CD4-positive, alpha-beta T cell treated with Interleukin-6 at 100 ng/mL for 8 hours (primary cell): ENCODE measurements at places on chromosomes 5 and 9.

DNA sequence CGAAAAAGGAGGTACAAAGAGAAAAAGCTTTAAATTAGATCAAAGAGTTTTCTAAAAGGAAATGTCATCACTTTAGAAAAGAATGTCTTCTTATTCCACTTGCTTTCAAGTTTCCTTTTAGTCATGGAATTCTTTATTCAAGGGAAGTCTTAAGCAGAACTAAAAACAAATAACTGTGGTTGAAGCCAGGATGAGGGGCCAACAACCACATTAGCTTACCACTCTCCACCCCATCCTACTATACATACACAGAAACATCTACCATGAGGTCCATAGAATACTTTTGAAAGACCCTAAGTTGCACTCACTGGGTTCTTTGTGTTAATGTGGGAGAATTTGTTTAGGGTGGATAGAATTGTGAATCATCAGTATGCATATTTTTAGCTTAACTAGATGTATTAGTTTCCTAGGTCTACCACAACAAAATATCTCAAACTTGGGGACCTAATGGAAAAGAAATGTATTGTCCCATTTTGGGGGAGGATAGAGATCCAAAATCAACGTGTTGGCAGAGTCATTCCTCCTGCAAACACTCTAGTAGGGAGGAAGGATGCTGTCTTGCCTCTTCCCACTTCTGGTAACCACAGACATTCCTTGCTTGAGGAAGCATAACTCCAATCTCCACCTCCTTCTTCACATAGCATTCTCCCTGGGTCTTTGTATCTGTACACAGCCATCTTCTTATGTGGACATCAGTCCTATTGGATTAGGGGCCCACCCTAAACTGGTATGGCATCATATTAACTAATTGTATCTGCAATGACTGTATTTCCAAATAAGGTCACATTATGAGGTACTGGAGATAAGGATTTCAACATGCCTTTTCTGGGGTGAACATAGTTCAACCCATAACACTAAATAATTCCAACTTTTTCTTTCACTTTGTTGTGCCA is 239.4 kb downstream of the LURAP1L start:
- no peak for DNase-seq

DNA sequence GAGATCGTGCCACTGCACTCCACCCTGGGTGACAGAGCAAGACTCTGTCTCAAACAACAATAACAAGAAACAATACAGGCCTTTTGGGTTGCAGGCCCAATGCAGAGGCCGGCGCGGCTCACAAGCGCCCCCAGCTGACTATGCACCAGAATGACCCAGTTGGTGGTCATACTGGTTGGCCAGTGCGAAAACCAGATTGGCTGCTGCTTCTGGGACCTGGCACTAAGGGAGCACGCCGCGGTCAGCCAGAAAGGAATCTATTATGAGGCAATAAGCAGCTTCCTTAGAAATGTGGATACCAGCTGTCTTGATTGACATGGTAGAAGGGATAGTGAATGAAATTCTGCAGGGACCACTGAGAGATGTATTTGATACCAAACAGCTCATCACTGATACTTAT is 35.0 kb downstream of the RANBP17 start:
- no peak for DNase-seq

- peak; percentile 56 for DNase-seq
Observed at GRCh38 chr9:127049044-127049443, 73.4 kb downstream of the ANGPTL2 start.

GRCh38 chr5:145685417-145685816 is 149.7 kb downstream of the PRELID2 start:
- DNase-seq = no peak

GRCh38 chr5:31173614-31174013 is 19.9 kb upstream of the CDH6 start:
- no peak for DNase-seq

- DNase-seq = no peak
Observed at GRCh38 chr5:140587495-140587894, 22.9 kb downstream of the SLC35A4 start.

- DNase-seq = no peak
Observed at GRCh38 chr5:181041043-181041442, 977 bp downstream of the BTNL9 start.

DNA sequence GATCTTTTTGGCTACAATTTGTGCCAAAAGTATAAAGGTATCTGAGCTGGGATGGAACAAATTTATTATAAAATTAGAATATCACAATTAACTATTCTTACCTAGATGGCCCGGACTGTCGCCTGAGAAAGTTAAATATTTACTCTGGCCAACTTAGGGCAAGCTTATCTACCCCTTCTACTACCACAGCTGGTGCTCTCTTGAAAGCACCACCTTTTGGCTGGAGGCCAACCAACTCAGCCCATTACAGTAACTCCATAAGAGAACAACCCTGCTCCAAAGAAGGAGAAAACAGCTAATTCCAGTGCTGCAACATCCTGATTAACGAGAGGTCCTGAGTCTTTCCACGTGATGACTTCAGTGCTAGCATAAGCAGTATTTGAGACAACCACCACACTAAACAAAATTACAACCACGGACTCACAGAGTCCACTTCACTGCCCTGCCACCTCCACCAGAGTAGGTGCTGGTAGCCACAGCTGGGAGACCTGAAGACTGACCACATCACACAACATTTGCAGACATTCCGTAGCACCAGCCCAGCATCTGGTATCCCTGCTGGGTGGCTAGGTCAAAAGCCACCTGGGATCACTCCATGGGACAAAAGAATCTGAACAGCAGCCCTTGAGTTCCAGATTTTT is 43.2 kb downstream of the RGMB start:
- no peak for DNase-seq
